Right cardiac atrium (tissue), 5 donors: ENCODE measurements at places on chromosomes 16 and 17. TPM values are rescaled to one million over a fixed set of nuclear protein-coding genes. Genes with fewer than 3 reads are reported as not detected.

The NPB gene
- 0.40 TPM for total RNA-seq

The PDE6G gene
- total RNA-seq = not detected

The PRAC1 gene
- not detected for total RNA-seq

The BCL6B gene
- 9.4 TPM for total RNA-seq

The SPECC1 gene
- total RNA-seq = 8.0 TPM

The SMIM36 gene
- total RNA-seq = not detected

The TPSG1 gene
- not detected for total RNA-seq

The EPX gene
- total RNA-seq = not detected

The KRTAP1-1 gene
- total RNA-seq = not detected

The MRTFB gene
- 44.8 TPM for total RNA-seq

The TGFB1I1 gene
- 48.1 TPM for total RNA-seq

DNA sequence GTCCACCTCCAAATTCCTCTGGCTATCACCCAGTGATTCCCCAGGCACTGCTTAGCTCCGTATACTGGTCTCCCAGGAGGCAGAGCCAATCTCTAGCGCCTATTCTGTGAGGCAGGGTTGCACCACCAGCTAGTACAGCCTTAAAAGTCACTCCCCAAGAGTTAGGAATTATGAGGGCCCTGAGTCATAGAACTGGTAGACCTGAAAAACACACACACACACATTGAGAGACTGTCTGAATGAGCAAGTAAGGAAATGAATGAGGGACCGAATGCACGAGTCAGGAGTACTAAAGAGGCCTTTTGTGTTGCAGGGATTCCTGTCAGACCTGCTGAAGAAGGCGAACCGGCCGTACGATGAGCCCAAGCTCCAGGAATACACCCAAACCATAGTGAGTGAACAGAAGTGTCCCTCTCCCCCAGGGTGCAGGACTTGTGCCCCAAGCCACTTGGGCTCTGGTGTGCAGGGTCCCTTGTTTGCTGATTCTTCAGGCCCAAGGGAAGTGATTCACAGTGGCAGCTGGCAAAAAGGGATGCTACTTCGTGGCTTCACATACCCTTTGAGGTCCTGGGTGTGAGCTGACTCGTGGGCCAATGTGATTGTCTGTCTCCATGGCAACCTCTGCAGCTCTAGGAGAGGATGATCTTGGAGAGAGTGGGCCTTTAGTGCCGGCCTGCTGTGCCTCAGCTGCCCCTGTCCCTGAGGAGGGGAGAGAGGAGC lies 24.7 kb downstream of the CALB2 start:
- no peak for DNase-seq

DNA sequence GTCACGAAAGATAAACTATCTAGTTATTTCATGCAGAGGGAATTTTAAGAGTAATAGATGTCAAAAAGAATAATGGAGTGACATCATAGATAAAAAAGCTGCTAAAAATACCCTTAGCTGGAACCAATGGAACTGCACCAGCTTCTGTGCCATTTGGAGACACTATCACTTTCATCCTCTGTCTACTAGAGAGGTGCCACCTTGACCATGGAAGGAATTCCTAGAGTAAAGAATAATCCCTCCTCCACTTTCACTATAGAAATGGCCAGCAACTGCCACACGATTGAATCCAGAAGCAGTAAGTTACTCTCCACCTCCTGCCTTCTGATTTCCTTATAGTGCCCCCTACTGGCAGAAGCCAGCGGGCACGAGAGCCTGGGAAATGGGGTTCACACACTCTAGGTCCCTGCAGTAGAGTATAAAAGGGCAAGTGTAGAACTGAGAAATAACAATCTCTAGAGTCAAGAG lies 2.8 kb upstream of the ALDH3A2 start:
- peak; percentile 65 for DNase-seq

GRCh38 chr17:68035131-68035522 lies 408 bp upstream of the KPNA2 start:
- DNase-seq = peak; percentile 98

DNA sequence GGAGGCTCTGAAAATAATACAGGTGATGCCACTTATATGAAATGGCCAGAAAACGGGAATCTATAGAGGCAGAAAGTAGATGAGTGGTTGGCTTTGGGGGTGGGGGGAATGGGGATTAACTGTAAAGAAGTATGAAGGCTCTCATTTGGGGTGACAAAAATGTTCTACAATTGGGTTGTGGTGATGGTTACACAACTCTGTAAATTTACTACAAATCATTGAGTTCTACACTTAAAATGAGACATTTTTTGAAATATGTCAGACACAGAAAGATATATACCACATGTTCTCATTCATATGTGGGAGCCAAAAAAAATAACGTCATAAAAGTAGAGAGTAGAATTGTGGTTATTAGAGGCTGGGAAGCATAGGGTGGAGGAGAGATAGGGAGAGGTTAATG lies 25.7 kb downstream of the ARHGAP17 start:
- no peak for DNase-seq

DNA sequence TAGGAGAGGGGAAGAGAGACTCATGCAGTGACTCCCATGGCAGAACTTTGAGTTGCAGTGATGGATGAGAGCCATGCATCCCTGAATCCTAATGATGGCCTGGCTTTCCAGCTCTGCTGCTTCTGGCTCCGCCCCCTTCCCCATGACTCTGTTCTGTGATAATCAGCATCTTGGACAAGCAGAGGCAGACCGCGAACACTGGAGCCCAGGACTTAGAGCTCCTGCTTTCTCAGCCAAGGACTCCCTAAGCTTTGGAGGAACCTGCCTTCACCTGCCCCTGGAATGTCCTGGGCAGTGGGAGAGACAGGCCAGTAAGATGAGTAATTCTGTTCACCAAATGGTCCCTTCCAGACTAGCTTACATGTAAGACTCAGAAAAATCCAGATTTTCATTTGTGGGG lies 12.5 kb downstream of the CCDC92B start:
- DNase-seq = no peak

DNA sequence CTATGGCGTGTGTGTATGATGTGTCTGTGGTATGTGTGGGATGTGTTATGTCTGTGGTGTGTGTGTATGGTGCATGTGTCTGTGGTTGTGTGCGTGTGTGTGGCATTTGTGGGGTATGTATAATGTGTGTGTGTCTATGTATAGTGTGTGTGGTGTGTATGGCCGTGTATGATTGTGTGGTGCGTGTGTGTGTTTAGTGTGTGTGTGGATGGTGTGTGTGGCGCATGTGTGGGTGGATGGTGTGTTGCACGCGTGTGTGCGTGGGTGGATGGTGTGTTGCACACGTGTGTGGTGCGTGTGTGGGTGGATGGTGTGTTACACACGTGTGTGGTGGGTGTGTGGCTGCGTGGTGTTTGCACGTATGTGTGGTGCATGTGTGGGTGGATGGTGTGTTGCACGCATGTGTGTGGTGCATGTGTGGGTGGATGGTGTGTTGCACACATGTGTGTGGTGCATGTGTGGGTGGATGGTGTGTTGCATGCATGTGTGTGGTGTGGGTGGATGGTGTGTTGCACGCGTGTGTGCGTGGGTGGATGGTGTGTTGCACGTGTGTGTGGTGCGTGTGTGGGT lies 5.6 kb upstream of the SLC38A10 start:
- DNase-seq = no peak

DNA sequence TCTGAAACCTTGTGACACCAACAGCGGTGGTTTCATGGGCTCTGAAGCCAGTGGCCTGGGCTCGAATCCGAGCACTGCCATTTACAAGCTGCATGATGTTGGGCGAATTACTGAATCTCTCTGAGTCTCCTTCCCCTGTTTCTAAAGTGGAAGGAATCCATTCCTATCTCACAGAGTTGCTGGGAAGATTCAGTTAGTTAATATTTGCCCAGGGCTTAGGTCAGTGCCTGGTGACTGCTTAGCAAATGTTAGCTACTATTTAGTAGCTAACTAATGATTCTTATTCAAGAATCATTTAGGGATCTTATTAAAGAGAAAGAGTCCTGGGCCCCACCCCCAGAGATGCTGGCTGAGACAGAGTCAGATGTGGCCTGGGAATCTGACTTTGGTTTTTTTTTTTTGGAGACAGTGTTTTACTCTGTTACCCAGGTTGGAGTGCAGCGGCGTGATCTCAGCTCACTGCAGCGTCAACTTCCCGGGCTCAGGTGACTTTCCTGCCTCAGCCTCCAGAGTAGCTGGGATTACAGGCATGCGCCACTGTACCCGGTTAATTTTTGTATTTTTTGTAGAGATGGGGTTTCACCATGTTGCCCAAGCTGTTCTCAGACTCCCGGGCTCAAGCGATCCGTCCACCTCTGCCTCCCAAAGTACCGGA lies 33.6 kb upstream of the RAI1 start:
- DNase-seq = no peak

DNA sequence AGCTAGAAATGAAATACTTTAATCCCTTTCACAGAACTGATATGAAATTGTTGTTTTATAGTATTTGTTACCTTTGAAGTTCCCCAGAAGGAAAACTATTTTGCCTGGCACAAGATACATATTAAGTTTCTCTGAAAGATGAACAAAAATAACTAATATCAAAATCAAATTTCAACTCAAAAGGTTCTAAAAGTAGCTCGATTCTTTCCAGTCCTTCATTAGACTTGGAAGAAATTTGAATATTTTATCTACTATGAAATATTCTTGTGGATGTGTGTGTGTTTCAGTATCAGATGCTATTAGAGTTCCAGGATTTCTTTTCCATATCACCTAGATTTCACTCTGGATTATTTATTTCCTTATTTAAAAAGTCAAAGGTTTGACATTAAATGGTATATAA lies 3.6 kb upstream of the AATF start:
- no peak for DNase-seq

GRCh38 chr17:46719891-46720290 lies 98.6 kb downstream of the WNT3 start:
- DNase-seq = no peak

DNA sequence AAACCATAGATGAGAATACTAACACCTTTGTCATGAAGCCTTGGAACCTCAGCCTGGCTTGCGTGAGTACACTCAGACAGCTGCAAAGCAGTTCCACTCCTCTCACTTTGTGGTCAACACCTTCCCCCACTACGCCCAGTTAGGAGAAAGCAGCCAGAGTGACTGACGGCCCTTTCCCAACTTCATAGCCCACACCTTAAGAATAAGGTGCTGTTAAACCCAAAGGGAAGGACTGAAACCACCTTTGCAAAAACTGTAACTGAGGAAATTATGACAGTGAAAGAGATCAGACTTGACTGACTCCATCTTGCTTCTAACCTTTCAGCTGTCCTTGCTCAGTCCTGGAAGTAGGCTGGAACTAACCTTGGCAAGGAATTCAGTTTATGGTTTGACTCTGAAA lies 13.7 kb downstream of the N4BP1 start:
- no peak for DNase-seq

DNA sequence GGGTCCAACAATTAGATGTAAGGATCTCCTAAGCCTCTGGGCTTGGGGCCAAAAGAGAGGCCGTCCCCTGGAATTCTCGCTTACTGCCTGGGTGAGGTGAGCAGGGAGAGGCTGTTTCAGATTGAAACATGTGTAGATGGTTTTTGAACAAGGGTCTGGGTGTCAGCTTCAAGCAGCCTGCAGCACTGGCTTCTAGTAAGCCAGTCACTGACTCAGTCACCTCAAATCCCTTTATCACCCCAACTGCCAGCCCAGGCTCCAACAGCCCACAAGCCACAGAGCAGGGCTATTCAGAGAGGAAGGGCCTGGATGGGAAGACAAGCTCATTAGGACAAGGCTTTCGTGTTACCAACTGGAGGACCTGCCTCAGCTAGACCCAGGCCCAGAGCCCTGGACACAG lies 180.2 kb downstream of the CCT6B start:
- DNase-seq = no peak
